NCI-H748 treated with DMSO at 0.1 percent for 48 hours (cell line): ENCODE measurements at places on chromosomes 12 and 14.

DNA sequence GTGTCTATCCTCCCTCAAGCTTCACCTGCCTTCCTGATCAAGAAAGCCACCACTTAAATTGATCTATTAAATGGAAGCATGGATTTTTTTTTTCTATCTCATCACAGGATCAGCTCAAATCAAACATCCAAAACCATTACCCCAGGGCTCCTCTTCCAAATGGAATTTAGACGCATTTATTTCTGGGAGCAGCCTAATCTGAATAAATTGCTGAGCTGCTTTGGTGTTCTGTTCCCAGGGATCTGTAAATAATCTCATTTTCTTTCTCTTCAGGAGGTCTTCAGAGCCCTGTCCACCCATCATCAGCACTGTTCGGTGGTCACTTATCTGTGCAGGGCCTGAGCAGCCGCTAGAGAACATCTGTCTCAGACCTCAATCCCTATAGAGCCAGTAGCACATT, 695.4 kb upstream of the TMEM132C start:
- DNase-seq: no peak

DNA sequence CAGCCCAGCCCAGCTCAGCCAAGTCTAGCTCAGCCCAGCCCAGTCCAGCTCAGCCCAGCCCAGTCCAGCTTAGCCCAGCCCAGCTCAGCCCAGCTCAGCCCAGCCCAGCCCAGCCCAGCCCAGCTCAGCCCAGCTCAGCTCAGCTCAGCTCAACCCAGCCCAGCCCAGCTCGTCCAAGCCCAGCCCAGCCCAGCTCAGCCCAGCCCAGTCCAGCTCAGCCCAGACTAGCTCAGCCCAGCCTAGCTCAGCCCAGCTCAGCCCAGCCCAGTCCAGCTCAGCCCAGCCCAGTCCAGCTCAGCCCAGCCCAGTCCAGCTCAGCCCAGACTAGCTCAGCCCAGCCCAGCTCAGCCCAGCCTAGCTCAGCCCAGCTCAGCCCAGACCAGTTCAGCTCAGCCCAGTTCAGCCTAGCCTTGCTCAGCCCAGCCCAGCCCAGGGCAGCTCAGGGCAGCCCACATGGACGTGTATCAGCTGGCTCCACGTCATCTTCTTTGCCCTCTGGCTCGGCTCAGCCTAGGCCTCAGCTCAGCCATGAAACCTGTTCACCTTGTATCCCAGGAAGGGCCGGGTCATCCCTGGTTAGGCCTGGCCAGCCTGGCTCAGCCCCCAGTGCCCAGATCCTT, 185.6 kb downstream of the TMEM121 start:
- DNase-seq: no peak

DNA sequence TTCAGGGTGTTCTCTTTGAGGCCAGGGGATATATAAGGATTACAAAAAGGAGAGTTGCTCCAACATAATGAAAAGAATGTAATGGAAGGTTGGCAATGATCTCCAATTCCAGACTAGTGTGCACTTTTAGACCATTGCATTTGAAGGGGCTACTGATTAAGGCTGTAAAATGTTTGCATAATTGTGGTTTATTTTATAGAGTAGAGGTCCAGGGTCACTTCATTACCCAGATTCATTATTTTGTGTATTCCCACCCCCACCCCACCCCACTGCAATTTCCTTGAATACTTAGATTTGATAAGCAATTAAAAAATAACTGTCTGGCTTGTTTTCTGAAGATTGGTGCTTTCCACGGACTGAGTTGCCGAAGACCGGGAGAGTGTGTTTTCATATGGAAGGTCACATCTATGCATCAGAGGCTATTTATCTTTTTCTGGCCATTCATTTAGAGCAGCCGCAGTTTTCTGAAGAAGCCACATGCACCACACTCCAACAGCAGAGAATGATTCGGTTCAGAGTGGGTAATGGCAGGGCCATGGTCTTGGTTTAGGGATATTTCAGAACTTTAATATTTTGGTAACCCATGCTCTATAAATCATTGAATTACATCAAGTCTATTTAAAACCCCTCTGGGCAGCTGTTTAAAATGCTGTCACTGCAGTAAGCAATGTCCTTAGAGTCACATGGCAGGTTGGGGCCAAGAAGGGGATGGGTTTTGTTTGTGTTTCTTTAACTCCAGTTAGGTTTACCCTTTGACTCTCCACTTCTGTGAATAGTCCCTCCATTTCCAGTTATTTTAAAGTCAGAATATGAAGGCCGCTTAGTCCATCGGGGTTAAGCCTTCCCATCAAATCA, 94.6 kb downstream of the TMEM30B start:
- DNase-seq: no peak

DNA sequence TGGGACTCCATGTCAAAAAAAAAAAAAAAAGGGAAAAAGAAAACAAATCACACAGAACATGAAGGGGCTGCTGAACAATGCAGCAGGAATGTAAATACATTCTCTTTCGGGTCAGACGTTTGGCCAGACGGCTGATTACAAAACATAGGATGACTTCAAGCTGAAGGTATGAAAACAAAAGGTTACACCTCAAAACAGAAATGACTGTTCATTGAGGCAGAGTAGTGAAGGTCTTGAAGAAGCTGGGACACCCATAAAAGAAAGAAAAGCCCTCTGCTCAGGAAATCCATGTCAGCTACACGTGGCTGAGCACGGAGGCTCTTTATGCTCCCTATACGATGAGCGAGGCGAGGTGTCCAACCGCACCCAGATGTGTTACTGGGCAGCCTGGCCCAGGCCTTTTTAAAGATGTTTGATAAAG, 37.7 kb downstream of the FGD4 start:
- no peak for DNase-seq

GRCh38 chr14:89957791-89958190, 2.1 kb downstream of the TDP1 start:
- no peak for DNase-seq

DNA sequence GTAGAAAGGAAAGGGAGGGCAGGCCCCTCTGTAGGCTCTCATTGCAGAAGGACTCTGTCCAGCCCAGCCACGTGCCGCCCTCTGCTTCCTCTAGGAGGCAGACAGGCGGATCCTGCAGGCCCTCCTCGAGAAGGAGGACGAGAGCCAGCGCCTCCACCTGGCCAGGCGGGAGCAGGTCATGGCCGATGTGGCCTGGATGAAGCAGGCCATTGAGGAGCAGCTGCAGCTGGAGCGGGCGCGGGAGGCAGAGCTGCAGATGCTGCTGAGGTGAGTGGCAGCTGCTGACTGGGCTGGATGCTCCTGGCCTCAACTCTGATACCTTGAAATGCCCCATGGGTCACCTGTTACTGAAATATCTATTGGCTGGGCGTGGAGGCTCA, 10.9 kb downstream of the TCHP start:
- no peak for DNase-seq

- no peak for DNase-seq
Observed at GRCh38 chr12:27542628-27543027, 18.6 kb downstream of the PPFIBP1 start.

DNA sequence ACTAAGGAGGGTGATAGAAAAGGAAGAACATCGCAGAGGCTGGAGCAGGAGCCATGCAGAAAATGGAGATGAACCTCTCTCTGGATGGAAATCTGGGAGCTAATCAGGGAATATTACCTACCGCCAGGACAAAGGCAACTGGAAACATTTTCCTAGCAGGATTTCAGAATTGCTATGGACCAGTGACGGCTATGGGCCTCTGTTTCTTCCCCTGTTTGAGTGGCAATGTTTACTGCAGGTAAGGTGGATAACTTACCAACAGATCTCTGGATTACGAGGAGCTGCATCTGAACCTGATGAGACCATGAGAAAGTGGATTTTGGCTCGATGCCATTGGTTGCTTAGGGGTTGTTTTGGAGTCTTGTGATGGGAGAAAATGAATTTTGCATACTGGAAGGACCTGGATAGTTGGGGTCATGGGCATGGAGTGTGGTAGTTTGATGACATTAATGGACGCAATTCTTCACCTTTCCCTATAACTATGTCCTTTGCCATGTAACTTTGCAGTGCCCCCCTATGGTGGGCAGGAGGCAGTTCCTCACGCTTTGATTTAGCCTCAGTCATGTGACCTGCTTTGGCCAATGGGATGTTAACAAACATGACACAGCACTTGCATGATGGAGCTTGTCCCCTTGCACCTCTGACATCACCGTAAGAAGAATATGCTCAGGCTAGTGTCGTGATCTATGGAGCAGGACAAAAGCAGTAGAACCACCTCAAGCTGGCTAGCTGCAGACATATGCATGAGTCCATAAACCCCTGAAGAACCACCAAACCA, 51.1 kb downstream of the CALM1 start:
- no peak for DNase-seq
